Sigmoid colon (tissue), 7 donors: ENCODE measurements at places on chromosomes 1 and 21. TPM values are rescaled to one million over a fixed set of nuclear protein-coding genes. Genes with fewer than 3 reads are reported as not detected.
A peak's percentile ranks its signal among the peaks of the same experiment; 100 is the strongest.

Gene KIF21B
- total RNA-seq: 0.71 TPM

Gene TAS1R1
- total RNA-seq: not detected

Gene INKA2
- 3.9 TPM for total RNA-seq

Gene EPS8L3
- not detected for total RNA-seq

Gene SPATA45
- not detected for total RNA-seq

Gene ARMH1
- total RNA-seq: not detected

Gene OLIG2
- not detected for total RNA-seq

Gene RGSL1
- total RNA-seq: not detected

Gene SIKE1
- total RNA-seq: 20.0 TPM

Gene GSTM1
- not detected for total RNA-seq

Gene ANGPTL3
- total RNA-seq: not detected

Gene FAM43B
- total RNA-seq: 1.5 TPM

Gene NBPF4
- not detected for total RNA-seq

DNA sequence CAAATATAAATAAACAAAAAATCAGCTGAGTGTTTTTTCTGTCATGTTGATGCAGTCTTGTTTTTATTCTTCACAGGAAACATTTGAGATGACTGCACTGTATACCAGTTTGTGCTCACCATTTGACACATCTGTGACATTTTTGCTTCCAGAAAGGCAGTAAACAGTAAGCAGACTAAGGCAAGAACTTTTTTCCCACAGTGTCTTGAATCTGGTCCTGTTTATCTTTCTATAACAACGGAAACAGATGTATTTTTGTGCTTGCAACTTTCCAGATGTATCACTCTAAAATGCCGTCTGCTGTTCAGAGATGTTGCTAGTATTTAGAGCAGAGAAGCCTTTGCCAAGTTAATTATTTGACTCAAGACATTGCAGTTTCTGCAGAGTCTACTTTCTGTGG lies 105.5 kb downstream of the ZC3H11B start:
- no peaks in the 10 kb centered on the region for H3K36me3 ChIP-seq
- no peak for DNase-seq
- H3K27me3 ChIP-seq: no peaks in the 10 kb centered on the region
- peak overlapping the region; percentile 2 for H3K27ac ChIP-seq
- H3K4me3 ChIP-seq: no peak overlapping the region

DNA sequence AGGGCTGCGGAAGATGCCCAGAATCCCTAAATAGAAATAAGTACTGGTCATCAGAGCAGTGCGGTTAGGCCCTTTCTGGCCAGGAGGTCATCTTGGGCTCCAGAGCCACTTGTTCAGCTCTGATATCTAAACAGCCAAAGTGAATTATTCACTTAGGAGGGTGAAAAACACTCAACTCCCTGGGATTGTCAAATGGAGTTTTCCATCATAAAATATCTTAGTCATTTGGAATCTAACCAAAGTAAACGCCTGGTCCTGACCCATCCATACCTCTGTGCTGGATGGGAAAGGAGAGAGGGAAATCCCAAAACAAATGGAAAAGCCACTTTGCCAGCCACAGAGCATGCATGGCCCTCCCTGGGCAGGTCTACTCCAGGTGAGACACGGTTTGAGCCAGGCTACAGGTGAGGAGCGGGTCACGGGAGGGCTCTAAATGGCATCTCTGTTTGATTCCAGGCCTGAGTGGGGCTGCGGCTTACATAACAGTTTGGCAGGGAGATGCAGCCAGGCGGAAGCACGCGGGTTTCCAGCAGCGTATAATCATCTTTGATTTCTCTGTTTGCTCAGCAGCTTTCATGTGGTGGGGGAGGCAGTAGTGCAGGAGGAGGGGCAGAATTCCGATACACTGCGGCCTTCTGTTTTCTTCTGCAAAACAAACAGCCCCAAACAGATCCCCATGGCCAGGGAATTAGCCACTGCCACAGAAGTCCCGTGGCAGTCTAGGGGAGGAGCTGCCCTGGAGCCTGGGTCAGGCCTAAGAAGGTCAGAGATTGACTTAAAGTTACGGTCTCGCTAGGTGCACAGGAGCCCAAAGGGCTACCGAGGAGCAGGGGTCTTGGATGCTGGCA lies 59.1 kb upstream of the ZNF648 start:
- DNase-seq: no peak
- H3K4me1 ChIP-seq: no peaks in the 10 kb centered on the region
- H3K4me3 ChIP-seq: no peak overlapping the region

GRCh38 chr21:29487154-29487553 lies 188.4 kb downstream of the BACH1 start:
- no peak for DNase-seq
- no peak overlapping the region for H3K27ac ChIP-seq
- H3K4me1 ChIP-seq: no peaks in the 10 kb centered on the region
- no peaks in the 10 kb centered on the region for H3K27me3 ChIP-seq

DNA sequence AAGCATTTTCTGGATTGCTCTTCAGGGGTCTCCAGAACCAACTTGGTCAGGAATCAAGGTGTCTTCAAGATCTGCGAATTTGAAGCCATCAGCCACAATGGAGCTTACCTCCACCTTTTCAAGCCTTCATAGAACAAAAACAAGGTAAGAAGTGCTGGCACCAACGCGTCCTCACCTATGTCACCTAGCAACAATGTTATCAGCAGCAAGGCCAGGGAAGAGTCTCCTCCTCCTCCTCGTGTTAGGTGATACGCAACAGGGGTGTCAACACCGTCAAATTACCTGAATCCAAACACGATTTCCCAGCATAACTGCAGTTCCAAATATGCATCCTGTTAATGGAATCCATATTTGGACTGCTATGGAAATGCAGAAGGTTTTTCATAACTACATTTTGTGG lies 4.1 kb upstream of the TIAM1 start:
- H3K27me3 ChIP-seq: peaks cover 20% of the 10 kb centered on the region
- DNase-seq: no peak
- no peaks in the 10 kb centered on the region for H3K4me1 ChIP-seq
- no peak overlapping the region for H3K27ac ChIP-seq

- no peak overlapping the region for H3K4me3 ChIP-seq
- H3K27me3 ChIP-seq: no peaks in the 10 kb centered on the region
- no peaks in the 10 kb centered on the region for H3K36me3 ChIP-seq
- no peak overlapping the region for H3K27ac ChIP-seq
These were observed 5.3 kb upstream of the SFT2D2 start for GRCh38 chr1:168220470-168220871.

DNA sequence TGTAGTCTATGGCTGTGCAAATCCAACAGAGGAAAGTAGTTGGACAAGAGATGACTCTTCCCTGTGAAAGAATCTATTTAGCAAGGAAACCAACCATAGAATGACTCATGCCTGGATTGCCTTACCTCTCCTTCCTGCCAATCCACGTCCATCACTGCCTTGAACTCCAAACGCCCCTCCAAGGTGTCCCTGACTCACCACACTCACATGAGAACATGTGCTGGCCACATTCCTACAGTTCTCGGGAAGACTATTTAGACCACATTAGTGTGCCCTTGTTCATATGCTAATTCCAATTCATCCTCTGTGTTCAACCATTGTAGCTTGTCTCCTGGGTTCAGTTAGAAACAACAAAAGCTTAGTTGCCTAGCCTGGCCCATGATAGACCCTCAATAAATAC lies 157.3 kb downstream of the SLC30A10 start:
- no peak overlapping the region for H3K27ac ChIP-seq
- no peak for DNase-seq
- H3K4me3 ChIP-seq: no peak overlapping the region
- H3K36me3 ChIP-seq: no peaks in the 10 kb centered on the region
- H3K27me3 ChIP-seq: no peaks in the 10 kb centered on the region

- H3K36me3 ChIP-seq: no peaks in the 10 kb centered on the region
- H3K4me1 ChIP-seq: no peaks in the 10 kb centered on the region
- no peak for DNase-seq
- H3K27me3 ChIP-seq: no peaks in the 10 kb centered on the region
- no peak overlapping the region for H3K27ac ChIP-seq
These were observed 142.1 kb downstream of the KCNT2 start for GRCh38 chr1:196466166-196466565.

- no peak overlapping the region for H3K4me3 ChIP-seq
- no peaks in the 10 kb centered on the region for H3K27me3 ChIP-seq
- no peaks in the 10 kb centered on the region for H3K36me3 ChIP-seq
These were observed 22.9 kb upstream of the GFI1 start for GRCh38 chr1:92509619-92510018.

DNA sequence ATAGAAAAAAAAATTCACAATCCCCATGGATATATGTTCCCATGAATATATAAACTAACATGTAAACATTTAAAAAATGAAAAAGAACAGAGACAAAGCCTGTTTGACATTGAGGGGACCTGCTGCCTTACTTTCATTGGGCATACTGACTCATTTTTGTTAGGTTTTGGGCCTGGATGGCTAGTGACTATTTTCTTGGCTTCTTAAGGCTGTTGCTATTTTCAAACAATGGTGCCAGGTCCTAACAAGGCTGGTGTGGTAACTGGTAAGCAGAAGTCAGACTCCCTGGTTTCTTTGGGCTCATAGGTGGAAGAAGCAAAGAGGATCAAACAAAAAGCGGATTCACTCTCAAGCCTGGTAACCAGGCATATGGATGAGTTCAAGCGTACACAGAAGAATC lies 51.0 kb downstream of the LAMC2 start:
- H3K36me3 ChIP-seq: no peaks in the 10 kb centered on the region
- H3K27me3 ChIP-seq: no peaks in the 10 kb centered on the region
- H3K27ac ChIP-seq: no peak overlapping the region

GRCh38 chr1:67945733-67946374 lies 104.6 kb downstream of the DIRAS3 start:
- H3K4me1 ChIP-seq: peaks cover 10% of the 10 kb centered on the region
- H3K27ac ChIP-seq: no peak overlapping the region
- H3K27me3 ChIP-seq: no peaks in the 10 kb centered on the region
- H3K4me3 ChIP-seq: no peak overlapping the region

DNA sequence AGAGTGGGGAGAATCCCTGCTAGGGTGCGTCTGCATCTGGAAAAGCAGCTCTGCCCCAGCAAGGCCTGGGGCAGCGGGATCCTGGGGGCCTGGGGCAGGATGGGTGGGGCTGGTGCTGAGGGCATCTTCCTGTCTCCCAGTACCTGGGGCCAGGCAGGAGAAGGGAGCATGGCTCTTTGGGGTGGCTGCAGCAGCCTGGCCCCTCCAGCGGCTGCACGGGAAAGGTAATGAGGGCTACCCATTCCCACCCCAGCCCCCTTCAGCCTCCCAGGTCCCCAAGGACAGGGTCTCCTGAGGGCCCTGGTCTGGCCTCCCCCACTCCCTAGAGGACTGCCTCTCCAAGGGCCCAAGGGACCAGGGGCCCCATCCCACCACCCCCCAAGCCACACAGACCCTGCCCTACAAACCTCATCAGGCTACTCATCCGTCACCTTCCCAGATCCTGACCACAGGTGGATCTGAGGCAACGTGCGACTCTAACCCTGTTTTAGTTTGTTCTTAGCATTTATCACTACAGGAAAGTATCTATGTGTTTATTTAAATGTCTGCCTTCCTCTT lies 910 bp upstream of the ANKRD65 start:
- H3K4me3 ChIP-seq: no peak overlapping the region
- no peaks in the 10 kb centered on the region for H3K27me3 ChIP-seq
- H3K27ac ChIP-seq: peak overlapping the region; percentile 71
- H3K4me1 ChIP-seq: no peaks in the 10 kb centered on the region
- no peak for DNase-seq

- peak; percentile 67 for DNase-seq
- peaks cover 2% of the 10 kb centered on the region for H3K36me3 ChIP-seq
- no peak overlapping the region for H3K4me3 ChIP-seq
These were observed 2.9 kb downstream of the SHISA4 start for GRCh38 chr1:201891451-201892045.

DNA sequence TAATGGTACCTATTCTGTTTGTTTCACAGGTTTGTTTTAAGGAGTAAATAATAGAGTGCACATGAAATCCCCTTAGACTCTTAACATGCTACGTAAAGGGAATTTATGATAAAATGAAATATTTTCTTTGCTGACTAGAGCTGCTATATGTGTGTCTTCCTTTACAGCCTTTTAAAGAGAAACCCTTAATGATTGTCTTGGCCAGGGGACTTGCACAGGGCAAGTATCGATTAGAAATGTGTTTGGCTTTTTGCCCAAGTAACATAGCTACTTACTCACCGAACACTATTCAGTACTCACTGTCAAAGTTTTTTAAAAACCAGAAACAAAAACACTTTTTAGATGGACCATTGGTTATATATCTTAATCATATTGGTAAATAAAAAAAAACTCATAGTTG lies 71.3 kb upstream of the KIAA1614 start:
- no peak overlapping the region for H3K4me3 ChIP-seq
- DNase-seq: no peak
- H3K4me1 ChIP-seq: no peaks in the 10 kb centered on the region
- H3K27me3 ChIP-seq: no peaks in the 10 kb centered on the region
- H3K27ac ChIP-seq: no peak overlapping the region
- no peaks in the 10 kb centered on the region for H3K36me3 ChIP-seq

DNA sequence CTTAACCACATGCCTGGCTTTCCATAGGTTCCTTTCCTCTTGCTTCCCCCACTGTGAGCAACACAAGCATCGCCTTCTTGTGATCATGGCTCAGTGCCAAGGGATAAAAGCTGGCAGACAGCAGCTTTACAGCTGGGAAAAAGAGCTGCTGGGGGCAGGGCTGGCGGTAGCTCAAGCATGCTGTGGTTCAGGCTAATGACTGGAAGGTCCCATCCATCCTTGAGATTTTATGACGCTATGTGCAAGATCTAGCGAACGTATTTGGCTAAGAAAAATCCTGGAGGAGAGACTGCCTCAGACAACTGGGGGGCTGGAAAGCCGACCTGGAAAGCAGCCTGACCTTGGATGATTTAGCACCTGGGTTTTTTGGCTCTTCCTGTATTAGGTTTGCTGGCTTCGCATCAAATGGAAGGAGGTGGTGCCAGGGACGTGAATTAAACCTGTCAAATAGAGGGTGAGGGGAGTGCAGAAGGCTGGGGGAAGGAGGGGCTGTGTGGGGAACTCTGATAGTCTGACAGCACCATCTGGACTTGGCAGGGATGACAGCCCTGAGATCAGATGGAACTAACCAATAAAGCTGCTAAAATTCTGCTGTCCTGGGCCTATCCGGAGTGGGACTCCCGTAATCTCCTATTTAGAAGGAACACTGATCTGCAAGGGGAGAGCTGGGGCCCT lies 34.8 kb downstream of the ZMYND12 start:
- peak overlapping the region; percentile 74 for H3K27ac ChIP-seq
- H3K4me3 ChIP-seq: no peak overlapping the region
- H3K36me3 ChIP-seq: no peaks in the 10 kb centered on the region

GRCh38 chr1:80675454-80675853 lies 1125.3 kb upstream of the ADGRL2 start:
- no peaks in the 10 kb centered on the region for H3K27me3 ChIP-seq
- H3K36me3 ChIP-seq: no peaks in the 10 kb centered on the region
- no peaks in the 10 kb centered on the region for H3K4me1 ChIP-seq
- no peak overlapping the region for H3K4me3 ChIP-seq
- H3K27ac ChIP-seq: no peak overlapping the region

- H3K27me3 ChIP-seq: no peaks in the 10 kb centered on the region
- DNase-seq: no peak
- no peak overlapping the region for H3K4me3 ChIP-seq
These were observed 8.7 kb upstream of the ADCY10 start for GRCh38 chr1:167922611-167923074.

DNA sequence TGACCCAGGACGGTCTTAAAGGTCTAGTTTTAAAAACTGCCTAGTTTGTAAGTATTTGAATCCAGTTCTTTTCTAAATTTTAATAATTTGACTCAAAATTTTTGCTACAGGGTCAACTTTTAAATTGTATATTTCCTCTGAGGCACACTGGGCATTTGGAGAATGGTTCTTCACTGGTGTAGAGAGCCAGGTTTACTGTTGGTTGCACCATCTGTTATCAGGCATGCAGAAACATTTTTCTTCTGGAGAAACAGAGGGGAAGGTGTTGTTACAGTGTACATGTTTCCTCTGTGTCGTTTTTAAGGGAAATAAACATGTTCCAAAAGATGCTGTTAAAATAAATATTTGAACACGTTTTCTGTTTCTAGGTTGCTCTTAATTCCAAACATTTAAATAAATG lies 39.0 kb upstream of the RWDD3 start:
- no peaks in the 10 kb centered on the region for H3K36me3 ChIP-seq
- peaks cover 29% of the 10 kb centered on the region for H3K4me1 ChIP-seq
- no peaks in the 10 kb centered on the region for H3K27me3 ChIP-seq
- no peak overlapping the region for H3K27ac ChIP-seq
